T47D (cell line): ENCODE measurements at places on chromosomes 13 and 19.

DNA sequence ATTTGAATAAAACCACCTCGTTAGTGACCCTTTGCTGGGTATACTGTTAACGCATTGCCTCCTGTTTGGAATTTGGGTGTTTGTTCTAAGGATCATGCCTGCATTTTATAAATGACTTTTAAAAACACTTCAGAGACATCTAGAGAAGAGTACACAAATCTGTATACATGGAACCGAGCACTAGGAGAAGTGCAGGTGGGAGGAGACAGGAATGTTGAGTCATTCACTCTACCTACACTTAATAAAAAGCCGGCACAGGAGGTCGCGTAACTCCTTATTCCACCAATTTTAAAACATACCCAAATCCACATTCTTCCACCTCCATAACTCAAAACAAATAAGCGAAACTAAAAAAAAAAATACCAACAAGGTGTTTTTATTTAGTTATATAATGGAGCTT, 48.6 kb downstream of the FGF9 start:
- no peak for DNase-seq

GRCh38 chr19:6540918-6541689, 10.3 kb downstream of the TNFSF9 start:
- DNase-seq, result no peak

DNA sequence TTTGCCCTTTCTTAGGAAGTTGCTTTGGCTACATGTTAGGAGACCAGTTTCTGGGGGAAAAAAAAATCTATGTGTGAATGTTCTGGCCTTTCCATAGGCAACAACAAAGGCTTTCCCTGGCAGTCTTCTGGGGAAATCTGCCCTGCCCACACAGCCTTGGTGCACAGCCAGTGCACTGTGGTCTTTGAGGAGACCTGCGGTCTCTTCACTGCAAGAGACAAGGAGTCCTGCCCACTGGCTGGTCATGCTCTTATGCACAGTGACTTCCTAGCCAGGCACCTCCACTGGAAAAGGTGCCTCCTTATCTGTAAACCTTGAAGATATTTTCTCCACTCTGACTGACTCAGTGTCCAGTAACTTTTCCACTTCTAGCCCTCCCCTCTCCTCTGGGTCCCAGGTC, 155.1 kb downstream of the SUCLA2 start:
- DNase-seq, result no peak

DNA sequence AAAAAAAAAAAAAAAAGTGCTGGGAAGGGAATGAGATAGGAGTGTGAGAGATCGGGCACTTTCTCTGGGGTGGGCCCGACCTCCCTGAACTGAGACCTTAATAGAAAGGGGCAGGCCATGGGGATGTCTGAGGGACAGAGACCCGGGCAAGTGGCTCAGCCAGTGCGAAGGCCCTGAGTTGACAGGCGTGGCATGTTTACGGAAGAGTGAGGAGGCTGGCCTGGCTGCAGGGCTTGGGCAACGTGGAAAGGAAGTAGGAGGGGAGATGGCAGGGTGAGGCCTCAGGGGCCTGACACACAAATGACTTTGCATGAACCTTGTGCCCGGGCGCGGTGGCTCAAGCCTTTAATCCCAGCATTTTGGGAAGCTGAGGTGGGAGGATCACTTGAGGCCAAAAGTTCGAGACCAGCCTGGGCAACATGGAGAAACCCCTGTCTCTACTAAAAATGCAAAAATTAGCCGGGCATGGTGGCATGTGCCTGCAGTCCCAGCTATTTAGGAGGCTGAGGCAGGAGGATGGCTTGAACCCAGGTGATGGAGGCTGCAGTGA, 13.9 kb downstream of the FCHO1 start:
- DNase-seq, result no peak

GRCh38 chr19:50046649-50047503, 21.1 kb downstream of the ZNF473 start:
- no peak for DNase-seq

GRCh38 chr13:113860665-113861432, 3.0 kb downstream of the GAS6 start:
- peak; percentile 42 for DNase-seq

- no peak for DNase-seq
Observed at GRCh38 chr13:101230271-101230890, 185.9 kb downstream of the NALCN start.

- peak; percentile 77 for DNase-seq
Observed at GRCh38 chr13:68927387-68928026, 1180.1 kb upstream of the ATXN8OS start.

- no peak for DNase-seq
Observed at GRCh38 chr19:31350033-31350692, 927 bp upstream of the TSHZ3 start.

- no peak for DNase-seq
Observed at GRCh38 chr19:7676376-7676775, 514 bp upstream of the MCEMP1 start.

- no peak for DNase-seq
Observed at GRCh38 chr13:30338331-30338851, 31.0 kb upstream of the KATNAL1 start.

DNA sequence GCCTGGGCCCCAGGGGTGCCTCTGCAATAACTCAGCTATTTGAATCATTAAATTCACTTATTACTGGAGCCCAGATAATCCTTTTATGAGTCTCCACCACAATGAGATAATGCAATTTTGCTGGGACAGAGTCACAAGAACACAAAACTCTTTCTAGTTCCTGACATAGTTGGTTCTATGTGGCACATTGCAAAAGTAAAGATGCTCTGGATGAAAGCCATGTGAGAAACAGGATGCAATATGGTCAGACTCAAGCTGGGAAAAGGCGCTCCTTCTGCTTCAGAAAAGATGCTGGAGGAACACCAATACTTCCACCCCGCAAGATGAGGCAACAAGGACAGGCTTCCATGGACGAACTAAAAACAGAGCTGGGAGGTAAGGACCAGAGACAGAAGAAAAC, 5.7 kb downstream of the ANKRD27 start:
- DNase-seq, result no peak

DNA sequence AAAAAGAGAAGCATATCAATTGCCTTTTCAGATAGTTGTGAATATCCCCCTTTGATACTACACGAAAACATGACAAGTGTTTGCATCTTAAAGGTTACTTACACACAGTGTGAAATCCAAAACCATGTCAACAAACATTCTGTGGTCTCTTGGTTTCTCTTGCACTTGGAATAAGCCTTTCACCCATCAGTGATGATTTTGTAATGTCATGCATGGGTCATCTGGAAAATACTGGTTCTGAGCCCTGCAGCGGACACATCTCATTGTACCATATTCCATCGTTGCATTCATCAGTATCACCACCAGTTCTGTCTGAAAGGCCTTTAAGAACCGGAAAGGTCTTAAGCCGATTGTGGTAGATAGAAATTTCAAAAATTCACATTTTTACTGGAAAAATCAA, 65.4 kb upstream of the SOX1 start:
- DNase-seq, result no peak

DNA sequence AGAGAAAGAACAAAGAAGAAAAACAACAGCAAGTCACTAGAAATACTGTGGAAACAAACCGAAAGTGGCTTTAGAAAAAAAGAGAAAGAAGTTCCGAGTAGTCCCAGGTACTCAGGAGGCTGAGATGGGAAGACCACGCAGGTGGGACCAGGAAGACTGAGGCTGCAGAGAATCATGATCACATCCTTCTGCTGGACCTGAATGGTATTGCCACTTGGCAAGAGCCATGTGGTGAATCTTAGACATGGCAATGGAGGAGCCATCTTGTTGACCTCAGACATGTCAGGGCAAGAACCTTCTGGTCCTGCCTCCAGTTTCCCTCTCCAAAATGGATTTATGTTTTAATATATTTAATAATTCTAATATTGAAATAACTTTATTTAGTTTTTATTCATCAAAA, 37.4 kb upstream of the ZNF724 start:
- DNase-seq, result no peak

DNA sequence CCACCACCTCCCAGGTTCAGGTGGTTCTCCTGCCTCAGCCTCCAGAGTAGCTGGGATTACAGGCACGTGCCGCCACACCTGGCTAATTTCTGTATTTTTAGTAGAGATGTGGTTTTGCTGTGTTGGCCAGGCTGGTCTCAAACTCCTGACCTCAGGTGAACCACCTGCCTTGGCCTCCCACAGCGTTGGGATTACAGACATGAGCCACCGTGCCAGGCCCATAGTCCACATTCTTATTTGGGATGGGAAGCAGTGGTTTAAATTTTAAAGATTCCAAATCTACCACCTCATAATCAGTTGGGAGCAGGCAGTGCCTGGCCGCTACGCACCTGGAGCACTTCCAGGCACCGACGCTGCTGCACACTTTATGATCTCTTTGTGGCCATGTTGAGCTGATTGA, 160.6 kb upstream of the SOX1 start:
- no peak for DNase-seq

DNA sequence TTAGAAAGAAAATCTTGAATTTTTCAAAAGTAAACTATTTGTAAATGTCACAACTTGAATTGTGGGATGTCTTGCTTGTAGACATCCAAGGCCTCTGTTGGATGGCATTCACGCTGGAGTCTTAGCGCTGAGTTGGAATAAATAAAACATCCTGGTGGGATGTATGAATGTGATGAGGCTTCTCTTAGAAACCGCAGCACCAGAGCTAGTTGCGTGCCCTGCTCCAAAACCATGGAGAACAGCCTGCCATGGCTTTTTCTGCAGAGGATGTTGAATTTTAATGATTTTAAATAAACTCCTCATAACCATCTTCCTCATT, 70.4 kb downstream of the DPY19L3 start:
- no peak for DNase-seq

- DNase-seq, result no peak
Observed at GRCh38 chr19:29784598-29785223, 27.1 kb upstream of the CCNE1 start.

DNA sequence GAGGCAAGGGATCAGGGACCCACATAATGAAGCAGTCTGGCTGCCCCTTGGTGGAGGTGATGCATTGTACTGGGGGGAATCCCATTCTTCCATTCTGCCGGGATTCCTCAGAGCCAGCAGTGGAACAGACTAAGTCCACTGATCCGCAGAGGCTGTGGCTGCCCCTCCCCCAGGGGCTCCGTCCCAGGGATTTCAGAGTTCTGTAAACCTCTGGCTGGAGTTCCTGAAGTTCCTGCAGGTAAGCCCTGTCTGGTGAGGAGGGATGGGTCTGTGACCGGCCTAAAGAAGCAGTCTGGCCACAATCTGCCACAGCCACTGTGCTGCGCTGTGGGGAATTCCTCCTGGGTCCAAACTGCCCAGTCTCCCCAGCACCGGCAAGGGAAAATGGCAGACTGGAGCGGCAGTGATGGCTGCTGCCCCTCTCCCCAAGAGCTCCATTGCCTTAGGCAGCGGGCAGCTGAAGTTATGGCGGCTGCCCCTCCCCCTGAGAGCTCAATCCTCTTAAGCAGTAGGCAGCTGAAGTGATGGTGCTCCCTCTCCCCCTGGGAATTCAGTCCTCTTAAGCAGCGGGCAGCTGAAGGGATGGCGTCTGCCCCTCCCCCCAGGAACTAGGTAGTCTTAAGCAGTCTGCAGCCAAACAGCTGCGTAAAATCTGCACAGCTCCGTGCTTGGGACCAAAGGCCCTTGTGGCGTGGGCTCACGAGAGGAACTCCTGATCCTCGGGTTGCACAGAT, 155.7 kb downstream of the PCDH17 start:
- no peak for DNase-seq

DNA sequence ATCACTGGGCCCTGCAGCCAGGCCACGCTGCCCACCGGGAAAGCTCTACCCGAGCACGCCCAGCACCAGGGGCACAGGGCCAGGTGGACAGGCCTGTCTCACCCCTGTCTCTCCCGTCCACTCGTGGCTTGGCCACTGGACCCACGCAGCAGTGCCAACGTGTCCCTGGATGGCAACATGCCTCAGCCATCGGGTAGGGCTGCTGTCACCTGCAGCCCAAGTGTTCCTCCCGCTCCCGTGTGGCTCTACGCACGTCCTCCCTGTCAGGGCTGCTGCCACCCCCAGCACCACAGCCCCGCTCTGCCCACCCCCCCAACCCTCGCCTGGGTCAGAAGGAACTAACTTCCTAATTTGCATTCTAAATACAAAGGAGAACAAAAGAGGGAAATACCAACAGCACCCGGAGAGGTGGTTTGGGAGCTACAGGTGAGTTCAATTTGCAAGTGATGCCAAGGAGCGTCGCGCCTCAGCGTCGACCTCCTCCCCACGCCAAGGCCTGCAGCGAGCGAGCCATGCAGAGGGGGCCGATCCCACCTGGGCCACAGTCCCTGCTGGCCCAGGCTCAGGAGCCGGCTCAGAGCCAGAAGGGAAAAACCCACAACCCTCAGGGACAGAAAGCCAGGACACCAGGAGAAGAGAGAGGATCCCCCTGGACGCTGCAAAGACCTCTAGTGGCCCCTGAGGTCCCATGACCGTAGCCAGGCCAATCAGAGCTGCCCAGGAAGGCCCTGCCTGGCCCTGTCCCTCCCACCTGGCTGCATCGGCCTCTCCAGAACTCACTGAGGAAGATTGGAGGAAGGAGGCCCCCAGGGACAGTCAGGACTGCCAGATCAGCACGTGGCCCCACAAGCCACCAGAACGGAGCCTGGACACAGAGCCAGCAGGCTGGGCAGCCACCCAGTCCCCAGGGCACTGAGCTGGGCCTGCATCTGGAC, 128.4 kb upstream of the SPACA7 start:
- no peak for DNase-seq

DNA sequence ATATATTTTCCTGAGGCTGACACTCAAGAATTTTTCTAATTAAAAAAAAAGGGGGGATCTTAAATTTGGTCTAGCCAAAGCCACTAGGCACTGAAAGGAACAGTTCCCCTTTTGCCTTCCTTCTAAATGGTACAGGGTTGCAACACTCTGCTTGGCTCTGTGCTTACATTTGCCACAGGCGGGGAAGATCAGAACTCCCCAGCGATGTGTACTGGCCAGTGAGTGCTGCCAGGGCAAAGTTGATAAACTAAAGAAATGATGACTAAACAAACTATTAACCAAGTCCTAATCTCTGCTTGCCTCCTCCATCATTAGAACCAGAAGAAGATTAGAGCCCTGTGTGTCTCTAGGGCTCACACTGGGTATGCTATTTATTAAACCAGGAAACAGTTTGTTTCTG, 75.3 kb upstream of the SCEL start:
- DNase-seq, result no peak

DNA sequence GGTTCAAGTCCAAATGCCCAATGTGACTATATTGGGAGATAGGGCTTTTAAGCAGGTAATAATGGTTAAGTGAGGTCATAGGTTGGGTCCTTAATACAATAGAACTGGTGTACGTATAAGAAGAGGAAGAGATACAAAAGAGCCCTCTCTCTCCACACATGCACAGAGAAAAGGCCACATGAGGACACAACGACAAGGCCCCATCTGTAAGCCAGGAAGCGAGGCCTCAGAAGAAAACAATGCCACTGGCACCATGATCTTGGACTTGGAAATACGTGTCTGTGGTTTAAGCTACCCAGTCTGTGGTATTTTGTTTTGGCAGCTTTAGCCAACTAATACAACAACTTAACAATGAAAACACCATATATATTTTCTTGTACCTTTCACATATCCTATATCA, 23.4 kb upstream of the RFC3 start:
- DNase-seq, result no peak

GRCh38 chr13:75620020-75620419, 16.1 kb upstream of the LMO7 start:
- no peak for DNase-seq

DNA sequence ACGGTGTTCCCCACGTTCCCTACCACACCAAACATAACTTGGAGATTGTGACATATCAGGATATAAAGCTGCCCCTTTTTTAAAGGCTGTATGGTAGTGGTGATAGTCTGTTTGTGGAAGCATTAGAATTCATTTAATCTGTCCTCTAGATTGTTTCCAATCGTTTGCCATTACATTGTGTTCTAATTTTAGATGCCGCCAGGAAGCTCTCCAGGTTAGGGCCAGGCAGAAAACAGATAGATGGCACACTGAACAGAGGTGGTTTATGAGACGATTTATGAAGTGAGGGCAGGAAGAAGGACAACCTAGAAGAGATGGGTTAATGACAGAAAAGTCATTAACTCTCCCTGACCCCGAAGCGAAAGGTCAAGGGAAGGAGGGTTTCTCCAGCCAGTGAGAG, 30.0 kb downstream of the ARHGEF7 start:
- DNase-seq, result no peak
